ENCODE measurements at places on chromosomes 6 and 20.

- no peak overlapping the region for H3K27ac ChIP-seq
- no peak for DNase-seq
- no peaks in the 10 kb centered on the region for H3K36me3 ChIP-seq
- no peaks in the 10 kb centered on the region for H3K27me3 ChIP-seq
- no peak overlapping the region for H3K4me3 ChIP-seq
Measured at GRCh38 chr6:45461486-45461885, 83.8 kb upstream of the SUPT3H start.

DNA sequence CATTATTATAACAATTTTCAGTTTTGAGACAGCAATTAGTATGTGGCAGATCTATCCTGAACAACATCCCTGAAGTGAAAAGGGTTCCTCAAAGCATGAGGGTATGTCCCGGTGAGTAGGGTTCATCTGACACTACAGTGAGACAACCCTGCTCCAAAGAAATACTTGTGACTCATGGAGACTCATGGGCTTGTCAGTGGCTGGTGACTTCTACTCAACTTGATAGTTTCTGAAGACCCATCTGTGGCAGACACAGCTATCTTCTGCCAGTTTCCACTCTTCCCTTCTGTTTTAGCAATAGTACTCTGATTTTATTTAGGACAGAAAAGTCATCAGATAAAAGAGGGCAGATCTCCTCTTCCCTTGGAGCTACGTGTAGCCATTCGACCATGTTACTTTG lies 41.4 kb downstream of the MAP3K7 start:
- peaks cover 6% of the 10 kb centered on the region for H3K36me3 ChIP-seq
- H3K4me1 ChIP-seq: no peaks in the 10 kb centered on the region
- H3K4me3 ChIP-seq: no peak overlapping the region

- H3K36me3 ChIP-seq: no peaks in the 10 kb centered on the region
- no peak overlapping the region for H3K27ac ChIP-seq
- no peak for DNase-seq
Measured at GRCh38 chr6:42530751-42531150, 33.1 kb upstream of the UBR2 start.

DNA sequence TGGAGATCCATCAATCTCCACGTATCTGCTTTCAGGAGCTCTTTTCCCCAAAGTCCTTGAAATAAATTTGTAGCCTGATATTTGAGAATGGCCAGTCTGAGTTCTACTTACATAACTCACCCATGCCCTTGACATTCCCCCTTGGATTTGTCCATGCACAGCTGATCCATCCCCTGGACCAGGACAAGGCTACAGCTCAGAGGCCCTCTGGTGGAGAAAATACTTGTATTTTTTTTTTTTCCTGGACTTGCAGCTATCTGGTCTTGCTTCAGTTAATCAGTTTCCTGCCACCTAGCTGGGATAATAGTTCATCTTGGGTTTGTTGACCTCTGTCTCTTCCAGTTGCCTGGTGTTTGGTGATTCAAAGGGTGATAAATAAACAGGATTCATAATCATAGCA lies 467.6 kb downstream of the DHX35 start:
- no peak overlapping the region for H3K4me3 ChIP-seq
- H3K36me3 ChIP-seq: no peaks in the 10 kb centered on the region
- H3K27me3 ChIP-seq: no peaks in the 10 kb centered on the region
- H3K27ac ChIP-seq: no peak overlapping the region
- H3K4me1 ChIP-seq: no peaks in the 10 kb centered on the region

GRCh38 chr20:15774926-15775325 lies 798.3 kb downstream of the KIF16B start:
- H3K4me3 ChIP-seq: no peak overlapping the region

DNA sequence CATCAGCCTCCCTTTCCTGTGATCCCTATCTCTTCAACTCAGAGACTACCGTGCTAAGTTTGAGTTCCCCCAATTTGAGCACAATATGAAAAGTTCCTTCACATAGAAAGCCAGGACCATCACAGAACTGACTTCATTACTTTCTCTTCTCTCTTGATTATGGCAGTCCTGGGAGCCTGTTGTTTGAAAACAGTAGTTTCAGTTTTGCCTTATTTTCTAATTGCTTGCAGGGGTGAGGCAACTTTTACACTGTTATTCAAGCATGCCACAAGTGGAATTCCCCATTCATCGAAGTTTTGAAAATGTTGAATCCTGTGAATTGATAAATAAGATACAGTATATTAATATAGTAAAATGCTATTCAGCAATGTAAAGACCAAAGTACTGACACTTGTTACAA lies 569.7 kb upstream of the MARCKS start:
- H3K4me1 ChIP-seq: no peaks in the 10 kb centered on the region
- H3K27ac ChIP-seq: no peak overlapping the region
- DNase-seq: no peak

Data from Calu3 (cell line).